ENCODE measurements at places on chromosomes 12 and 14.

GRCh38 chr12:20369305-20370013, 1.1 kb downstream of the PDE3A start:
- no peak for DNase-seq

GRCh38 chr12:110742096-110742717, 484 bp downstream of the PPP1CC start:
- no peak for DNase-seq

DNA sequence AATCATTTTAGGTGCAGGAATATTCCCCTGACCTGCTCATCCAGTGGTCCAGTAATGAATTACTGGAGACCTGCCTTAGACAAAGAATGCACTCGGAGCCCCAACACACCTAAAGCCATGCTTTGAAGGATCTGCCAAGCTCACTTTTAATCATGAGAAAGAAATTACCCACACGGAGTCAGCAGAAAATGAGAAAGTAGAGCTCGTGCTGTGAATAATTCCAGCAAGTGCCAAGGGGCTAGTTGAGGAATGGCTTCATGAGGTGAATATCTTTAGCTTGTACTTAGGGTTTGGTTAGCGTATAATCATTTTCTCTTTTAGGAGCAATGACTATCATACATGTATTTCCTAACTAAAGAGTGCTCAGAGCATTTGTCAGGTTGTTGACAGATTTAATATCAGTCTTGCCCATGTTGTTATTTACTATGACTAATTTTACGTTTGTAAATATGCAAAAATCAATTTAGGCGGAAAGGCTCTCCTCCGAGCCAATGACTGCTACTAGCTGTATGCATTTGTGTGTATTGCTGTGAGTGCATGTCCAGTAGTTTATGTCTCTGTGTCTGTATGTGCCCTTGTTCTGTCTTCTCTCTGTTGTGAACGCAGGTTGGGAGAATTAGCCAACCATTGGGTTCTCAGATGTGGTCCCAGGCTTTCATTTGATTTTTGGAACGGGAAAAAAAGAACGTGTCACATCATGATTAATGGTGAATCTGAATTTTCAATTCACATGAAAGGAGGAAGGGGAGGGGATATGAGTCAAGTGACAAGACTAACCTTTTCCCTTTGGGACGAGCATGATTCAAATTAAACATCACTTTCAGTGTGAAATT, 98.4 kb downstream of the RMST start:
- no peak for DNase-seq

- no peak for DNase-seq
Measured at GRCh38 chr14:55756557-55756956, 176.6 kb downstream of the KTN1 start.

GRCh38 chr12:29427964-29428363, 47.0 kb upstream of the ERGIC2 start:
- peak; percentile 34 for DNase-seq

DNA sequence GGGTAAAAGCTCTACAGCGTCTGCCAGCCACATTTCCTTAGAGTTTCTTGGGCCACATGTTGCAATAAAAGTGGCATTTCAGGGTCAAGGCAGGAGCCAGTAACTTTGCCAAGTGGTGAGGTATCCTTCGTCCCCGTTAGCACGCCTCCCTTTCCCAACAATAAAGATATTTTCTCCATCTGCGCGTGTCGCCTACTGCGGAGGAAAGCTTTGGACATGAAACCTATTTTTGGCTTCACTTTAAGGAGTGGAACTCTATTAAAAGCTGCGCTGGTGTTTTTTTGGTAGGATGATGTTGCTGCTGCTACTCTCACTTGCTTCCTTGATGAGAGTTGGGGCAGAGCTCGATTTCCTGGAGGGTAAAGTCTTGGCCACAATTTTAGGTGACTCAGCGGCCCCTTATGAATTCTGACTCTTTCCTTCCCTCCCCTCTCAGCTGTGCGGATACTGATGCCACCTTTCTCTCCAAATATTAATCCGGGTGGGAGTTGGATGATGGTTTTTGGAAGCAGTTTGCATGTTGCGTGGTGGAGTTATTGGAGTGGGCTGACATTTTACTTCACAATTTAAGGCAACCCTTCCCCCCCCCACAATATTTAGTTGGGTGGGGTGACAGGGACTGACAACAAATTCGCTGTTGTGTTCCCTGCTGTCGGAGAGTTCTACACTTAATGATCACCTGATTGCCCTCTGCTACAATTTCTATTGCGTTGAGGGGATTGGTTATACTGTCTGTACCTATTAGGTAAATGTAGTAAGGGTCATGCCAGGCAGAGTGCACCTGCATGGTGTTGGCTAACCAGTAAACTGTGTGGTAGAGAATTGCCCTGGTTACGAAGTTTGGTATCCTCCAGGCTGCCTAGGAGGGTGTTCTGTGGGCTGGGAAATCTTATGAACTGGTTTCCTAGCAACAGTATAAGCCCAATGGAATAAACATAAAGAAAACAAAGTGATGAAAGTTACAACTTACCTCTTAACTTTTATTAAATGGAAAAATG, 1.1 kb downstream of the CCDC91 start:
- DNase-seq = peak; percentile 70

DNA sequence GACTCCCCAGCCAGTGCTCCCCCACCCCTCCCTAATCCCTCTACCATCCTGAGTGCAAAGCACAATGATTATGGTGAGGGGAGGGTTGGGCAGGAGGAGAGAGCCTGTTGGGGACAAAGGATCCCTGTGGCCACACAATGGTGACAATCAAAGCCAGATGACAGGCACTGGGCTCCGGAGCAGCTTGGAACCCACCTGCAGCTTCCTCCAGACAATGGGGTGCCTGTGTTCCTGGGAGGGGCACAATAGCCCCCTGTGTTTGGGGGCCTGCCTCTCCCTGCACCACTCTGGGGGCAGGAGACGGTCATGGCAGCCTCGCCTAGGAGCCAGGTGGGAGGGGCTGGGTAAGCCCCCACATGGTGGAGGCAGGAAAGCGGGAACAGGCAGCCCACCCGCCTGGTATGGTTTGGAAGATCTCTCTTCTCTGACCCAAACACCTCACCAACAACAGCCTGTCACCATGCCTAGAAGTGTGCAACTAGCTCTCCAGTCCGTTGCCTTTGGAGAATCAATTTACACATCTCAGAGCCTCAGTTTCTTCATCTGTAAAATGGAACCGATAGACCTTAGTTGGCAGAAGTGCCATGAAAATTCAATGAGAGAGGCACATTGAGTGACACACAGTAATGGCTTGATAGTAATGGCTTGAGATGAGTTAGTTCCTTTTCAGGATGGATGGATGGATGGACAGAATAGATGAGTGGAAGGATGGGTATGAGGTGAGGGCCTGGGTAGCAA, 53.0 kb downstream of the MVK start:
- no peak for DNase-seq

DNA sequence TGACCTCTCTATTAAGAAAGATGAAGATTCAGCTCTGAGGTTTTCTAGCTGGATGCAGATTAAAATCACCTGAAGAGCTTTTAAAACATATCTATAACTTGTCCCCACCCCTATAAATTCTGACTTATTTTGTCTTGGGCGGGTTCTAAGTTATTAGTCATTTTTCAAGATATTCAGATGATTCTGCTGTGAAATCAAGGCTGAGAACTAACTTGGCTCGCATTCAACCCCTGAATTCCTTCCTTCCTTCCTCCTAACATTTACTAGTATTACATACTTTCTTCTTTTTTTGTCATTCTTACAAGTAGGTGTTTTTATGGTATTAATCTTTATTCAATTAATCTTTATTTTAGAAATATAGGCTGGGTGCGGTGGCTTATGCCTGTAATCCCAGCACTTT, 55.4 kb downstream of the SSPN start:
- no peak for DNase-seq

DNA sequence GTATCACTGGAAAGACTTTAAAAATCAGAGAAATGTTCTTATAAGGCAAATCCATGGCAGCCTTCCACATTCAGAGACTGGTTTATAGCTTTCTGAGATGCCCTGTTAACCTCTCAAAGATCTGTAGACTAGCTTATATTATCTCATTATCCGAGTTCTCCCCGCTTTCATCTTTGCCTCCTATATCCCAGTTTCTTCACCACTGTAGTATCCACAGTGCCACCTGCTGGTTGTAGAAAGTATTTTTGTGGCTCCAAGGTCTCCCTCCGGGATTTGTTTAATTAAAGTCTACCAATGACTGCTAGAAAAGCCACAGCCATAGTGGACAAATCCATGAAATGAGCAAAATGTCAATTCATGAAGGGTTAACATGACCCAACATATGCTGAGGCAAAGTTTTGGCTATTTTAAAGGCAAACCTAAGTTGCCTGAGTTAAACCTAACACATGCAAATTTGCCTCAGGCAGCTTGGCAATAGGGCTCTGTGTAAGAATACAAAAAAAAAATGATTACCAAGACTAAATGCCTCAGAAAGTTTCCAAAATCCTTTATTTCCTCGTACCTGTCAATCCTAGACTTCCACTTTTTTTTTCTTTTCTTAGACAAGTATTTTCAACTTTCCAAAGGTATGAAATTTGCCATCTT, 218.8 kb upstream of the BMP4 start:
- DNase-seq = no peak

- DNase-seq = no peak
Measured at GRCh38 chr14:21528381-21529348, 2.5 kb upstream of the SALL2 start.

GRCh38 chr14:102493585-102493984, 16.0 kb downstream of the ANKRD9 start:
- DNase-seq = no peak

- no peak for DNase-seq
Measured at GRCh38 chr14:95761436-95761835, 47.5 kb upstream of the TCL1A start.

- no peak for DNase-seq
Measured at GRCh38 chr14:56899829-56900228, 89.5 kb upstream of the OTX2 start.
